Stimulated activated effector memory CD8-positive, alpha-beta T cell treated with anti-CD3 and anti-CD28 coated beads, Interleukin-12 subunit alpha, Interleukin-12 subunit beta, amount 100 ng/mL, for 72 hours (primary cell): ENCODE measurements at places on chromosomes 5 and 9.

GRCh38 chr5:78424665-78425064 is 64.2 kb downstream of the SCAMP1 start:
- no peak for DNase-seq

GRCh38 chr9:21970800-21971640 is 23.2 kb downstream of the CDKN2A start:
- no peak for DNase-seq

DNA sequence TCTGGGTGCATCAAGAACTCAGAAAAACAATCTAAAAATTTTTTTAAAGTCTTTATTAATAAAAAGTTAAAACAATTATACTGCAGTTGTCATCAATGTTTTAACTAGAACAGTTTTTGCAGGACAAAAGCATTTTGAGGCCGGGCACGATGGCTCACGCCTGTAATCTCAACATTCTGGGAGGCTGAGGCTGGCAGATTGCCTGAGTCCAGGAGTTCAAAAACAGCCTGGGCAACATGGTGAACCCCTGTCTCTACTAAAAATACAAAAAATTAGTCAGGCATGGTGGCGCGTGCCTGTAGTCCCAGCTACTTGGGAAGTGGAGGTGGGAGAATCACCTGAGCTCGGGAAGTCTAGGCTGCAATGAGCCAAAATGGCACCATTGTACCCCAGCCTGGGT is 5.2 kb upstream of the SPRY4 start:
- no peak for DNase-seq

DNA sequence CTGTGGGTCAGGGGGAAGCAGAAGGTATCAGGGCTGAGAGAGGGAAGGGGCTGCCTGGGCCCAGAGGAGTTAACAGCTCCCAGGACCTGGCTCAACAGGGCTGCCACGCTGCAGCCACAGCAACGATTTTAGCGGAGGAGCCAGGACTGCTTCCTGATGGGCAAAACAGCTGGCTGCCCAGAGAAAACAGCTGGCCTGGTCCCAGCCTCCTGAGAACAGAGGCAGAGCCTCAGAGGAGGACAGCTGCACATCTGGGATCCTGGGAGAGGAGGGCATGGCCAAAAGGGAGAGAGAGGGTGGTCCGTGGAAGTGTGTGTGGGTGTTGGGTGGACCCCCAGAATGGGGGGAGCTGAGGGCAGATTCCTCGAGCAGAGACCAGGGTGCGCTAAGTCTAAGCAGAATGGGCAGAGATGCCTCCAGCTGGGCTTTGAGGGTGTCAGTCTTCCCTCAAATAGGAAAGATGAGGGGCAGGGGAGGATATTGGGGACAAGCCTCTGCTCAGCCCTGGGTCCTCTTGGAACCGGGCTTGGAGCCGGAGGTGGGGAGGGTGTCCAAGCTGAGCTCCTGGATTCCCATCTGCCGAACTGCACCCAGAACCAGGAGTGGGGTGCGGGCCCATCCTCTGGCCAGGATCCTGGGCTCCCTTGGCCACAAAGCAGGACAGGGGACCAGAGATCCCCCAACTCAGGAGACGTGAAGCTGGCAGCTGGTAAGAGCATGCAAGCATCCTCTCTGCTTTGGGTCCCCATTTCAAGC is 9.1 kb upstream of the CERCAM start:
- no peak for DNase-seq

DNA sequence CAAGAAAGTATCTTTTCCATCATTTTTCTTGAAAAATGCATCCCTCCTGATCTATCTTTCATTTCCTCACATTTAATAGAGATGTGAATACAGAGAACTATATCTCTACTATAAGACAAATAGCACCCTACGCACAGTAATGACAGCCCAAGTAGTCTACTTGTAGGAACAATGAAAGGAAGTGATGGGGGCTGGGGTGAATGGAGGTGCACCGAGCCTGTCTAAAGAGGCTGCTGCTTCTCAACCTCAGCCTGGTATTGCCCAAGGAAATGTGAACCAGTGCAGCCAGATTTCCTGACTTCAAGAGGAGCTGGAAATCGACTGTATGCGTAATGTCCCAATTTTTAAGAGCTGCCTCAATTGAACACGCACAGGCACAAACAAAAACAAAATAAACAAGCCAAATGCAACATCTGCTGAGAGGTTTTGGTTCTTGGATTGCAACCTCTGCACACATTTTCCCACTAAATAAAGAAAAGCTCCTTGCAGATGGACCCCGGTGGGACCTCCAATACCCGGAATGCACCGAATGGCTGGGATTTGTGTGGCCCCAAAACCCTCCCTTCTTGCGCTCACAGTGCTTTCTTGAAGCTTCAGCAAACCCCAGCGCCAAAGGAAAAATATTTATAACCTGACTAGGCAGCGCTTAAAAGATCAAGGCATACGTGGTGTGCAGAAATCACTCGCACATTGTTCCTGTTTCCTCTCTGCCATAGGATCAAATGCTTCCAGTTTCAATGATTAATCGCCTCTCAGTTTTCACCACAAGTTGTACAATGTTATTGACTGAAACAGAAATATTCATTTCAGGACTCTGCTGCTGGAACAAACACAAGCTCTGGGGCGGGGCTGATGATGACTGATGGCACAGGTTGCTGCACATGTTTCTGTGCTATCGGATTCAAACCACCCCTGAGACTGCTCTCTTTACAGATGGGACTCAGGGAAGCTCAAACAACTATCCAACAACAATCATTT is 68.3 kb downstream of the KCNIP1 start:
- no peak for DNase-seq

GRCh38 chr5:109479260-109479860 is 69.6 kb upstream of the PJA2 start:
- DNase-seq, result no peak

GRCh38 chr5:139670369-139671095 is 22.4 kb downstream of the CXXC5 start:
- peak; percentile 69 for DNase-seq

- DNase-seq, result no peak
These were observed 159.8 kb upstream of the MVB12B start for GRCh38 chr9:126166866-126167265.

GRCh38 chr9:134830926-134831720 is 49.5 kb upstream of the FCN2 start:
- no peak for DNase-seq

GRCh38 chr9:107932046-107932445 is 442.5 kb upstream of the KLF4 start:
- no peak for DNase-seq

GRCh38 chr5:33472805-33473409 is 32.1 kb downstream of the TARS1 start:
- DNase-seq, result no peak

DNA sequence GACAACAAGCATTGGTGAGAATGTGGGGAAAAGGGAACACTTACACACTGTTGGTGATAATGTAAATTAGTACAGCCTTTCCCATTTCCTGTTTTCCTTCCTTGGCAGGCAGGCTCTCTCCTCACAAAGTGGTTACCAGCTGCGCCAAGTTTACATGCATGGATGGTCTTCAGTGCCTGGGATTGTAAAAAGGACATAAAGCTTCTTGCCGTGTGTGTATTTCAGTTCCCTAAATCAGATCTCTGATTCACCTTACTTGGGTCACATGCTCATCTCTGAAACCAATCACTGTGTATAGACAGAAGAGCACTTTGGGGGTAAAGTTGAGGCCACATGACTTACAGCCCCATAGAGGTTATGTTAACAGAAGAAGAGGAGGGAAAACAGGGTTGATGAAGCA is 92.8 kb downstream of the CAVIN4 start:
- no peak for DNase-seq

GRCh38 chr9:98260635-98261034 is 5.2 kb upstream of the TBC1D2 start:
- DNase-seq, result no peak

DNA sequence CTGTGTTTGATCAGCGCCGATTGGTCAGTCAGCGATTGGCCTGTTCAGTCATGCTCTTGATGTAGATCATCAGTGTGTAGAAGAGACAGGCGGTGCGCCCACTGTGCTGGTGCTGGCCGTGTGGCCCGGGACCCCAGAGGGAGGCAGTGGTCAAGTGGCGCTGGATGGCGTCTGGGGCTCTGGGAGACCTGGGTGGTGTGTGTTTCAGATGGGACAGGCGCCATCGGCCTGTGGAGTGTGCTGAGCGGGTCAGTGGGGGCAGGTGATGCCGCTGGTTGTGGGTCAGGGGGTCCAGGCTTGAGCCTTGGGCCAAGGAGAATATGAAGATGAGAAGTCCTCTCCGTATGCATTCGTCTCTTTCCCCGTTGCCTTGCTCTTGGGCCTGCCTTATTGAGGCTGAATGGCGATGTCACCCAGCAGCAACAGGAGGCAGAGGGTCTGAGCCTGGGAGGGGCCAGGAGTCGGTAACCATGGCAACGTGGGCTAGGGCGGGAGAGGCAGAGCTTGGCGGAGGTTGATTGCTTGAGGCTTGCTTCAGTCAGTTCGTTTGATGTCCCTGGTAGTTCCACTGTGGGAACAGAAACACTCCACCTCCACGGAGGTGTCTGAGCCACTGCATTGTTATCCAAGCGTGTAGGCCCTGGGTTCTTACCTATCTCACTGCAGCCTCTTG is 117.8 kb upstream of the CACNA1B start:
- no peak for DNase-seq

DNA sequence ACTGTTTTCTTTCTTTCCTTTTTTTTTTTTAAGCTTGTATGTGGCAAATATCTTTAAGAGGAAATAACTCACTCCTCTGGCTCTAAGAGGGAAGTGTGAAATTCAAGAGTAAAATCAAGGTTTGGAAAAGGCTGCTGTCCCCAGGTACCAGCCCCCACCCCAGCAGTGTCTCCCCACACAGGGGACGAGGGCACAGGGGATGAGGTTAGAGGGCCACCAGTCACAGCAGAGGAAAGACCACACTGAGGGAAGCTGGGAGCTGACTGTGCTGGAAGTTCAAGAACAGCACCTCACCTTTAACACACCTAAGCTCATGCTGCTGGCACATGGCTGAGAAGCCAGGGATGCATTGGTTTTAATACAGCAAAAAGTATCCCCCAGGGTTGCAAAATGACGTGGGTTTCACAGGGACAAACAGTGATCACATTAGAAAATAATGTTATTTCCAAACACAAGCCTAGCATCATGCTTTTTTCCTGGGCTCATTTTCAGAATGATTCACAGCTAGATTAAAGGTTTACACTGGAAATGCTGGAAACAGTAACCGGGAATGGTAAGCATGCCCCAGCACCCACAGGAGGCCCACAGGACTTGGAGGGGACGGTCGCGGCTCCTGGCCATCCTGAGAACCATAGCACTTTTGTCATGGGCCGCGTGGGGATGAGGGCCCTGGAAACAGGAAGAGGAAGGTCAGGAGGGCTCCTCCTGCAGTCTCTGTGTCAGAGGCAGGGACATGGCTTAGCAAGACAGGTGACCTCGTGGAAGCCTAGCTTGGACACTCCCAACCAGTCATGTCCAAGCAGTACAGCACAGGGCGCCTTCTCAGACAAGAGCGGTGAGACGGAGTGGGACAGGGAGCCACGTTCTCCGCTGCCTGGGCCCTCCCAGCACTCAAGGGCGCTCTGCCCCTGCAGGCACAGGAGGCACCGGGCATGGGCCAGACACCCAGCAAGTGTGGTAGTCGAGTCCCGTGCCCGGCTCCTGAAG is 6.9 kb downstream of the LPCAT1 start:
- DNase-seq, result no peak

GRCh38 chr5:1792842-1793266 is 6.8 kb downstream of the MRPL36 start:
- peak; percentile 87 for DNase-seq

DNA sequence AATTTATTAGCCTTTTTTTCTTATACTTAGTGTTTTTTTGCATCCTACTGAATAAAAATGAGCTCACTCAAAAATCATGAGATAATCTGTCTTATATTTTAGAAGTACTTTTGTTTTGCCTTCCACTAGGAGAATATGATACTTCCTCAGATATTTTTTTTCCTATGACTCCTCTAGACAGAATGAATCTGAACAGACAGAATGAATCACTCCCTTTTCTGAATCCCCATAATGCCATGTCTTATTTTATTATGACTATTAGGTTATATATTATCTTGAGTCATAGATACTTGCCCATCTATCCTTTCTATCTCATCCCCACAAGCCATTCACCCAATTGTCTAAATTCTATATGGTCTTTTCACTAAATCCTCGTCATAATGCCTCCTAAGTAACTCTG is 134.6 kb downstream of the BRINP1 start:
- DNase-seq, result no peak

- DNase-seq, result no peak
These were observed 59.8 kb downstream of the ARSB start for GRCh38 chr5:78925129-78925876.

DNA sequence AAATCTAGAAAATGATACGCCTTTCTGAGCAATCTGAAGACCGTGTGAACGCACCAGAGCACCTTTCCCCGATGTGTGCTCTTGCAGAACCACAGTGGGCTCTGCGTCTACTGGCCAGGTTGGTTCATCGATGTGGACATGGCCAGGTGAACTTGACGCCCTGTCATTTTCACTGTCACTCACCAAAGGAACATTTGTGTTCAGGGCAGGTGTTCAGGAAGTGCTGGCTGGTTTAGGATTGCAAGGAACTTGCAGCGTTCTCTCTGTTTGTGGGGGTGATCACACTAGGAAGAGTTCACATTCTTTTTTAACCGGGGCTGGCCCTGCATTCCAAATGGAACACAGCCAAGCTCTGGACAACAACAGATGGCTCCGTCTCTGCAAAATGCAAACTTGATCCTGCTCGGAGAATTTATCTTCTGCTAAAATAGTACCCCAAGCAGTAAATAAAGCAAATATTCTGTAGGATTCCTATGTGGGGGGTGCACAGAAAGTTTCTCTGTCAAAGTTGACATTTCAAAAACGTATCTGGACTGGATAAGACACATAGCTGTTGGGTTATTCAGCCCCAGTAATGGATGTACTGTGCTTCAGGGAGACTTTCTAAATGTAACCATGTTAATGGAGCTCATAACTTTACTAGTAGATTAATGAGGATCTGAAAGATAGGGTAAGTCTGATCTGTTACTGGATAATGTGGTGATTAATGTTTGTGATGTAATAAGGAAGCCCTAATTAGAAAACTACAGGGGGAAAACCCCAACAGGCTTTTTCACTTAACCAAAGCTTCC is 45.7 kb upstream of the FANCC start:
- DNase-seq, result no peak

- no peak for DNase-seq
These were observed 205.5 kb downstream of the CACNA1B start for GRCh38 chr9:138082918-138083636.

GRCh38 chr5:5195128-5195918 is 55.2 kb downstream of the ADAMTS16 start:
- no peak for DNase-seq
